Stimulated activated CD8-positive, alpha-beta memory T cell treated with anti-CD3 and anti-CD28 coated beads, Interleukin-4, amount 100 ng/mL, for 48 hours (primary cell): ENCODE measurements at places on chromosomes 6 and 20.

GRCh38 chr20:15565786-15566185, 1007.5 kb downstream of the KIF16B start:
- DNase-seq, result no peak

DNA sequence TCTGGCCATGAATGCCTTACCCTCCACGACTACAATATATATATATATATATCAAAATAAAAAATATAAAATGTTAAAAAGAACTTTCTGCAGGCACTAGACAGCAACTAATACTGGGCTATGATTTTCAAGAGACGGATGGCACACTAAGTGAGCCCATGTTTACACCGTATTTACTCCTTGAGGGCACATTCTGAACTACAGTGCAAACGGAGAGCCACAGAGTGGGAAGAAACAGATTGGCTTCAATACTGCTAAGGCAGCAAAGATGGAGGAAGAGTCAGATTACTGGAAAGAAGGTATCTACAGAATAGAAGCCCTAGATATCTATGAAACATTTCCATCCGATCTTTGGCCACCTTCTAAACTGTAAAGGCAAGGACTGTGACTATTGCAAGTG, 330.3 kb downstream of the HTR1B start:
- no peak for DNase-seq

DNA sequence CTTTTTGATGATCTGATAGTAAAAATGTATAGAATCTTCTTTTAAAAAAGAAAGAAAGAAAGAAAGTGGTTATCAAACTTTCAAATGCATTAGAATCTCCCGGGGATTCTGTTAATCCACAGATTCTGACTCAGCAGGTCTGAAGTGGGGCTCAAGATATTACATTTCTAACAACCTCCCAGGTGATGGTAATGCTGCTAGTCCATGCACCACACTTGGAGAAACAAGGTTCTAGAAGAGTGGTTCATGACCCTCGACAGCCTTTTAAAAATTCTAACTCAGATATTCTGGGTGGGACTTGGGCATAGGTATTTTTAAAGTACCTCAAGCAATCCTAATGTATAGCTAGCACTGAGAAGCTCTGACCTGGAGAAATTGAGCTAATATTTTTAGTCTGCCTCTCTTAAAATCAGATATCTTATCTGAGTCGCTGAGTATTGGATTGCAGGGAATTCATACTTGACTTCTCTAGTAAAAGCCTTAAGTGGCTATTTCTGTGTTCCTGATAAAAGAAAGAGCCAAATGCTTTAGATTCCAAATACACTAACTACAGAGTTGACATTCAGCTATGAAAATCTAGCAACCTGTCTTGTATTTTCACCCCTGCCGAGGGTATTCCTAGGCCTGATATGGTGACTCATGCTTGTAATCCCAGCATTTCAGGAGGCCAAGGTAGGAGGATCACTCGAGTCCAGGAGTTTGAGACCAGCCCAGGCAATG, 252.4 kb downstream of the PHACTR1 start:
- DNase-seq, result no peak

- DNase-seq, result no peak
Measured at GRCh38 chr6:110781522-110782214, 33.6 kb downstream of the CDK19 start.

GRCh38 chr20:1588533-1589460, 31.0 kb downstream of the SIRPB1 start:
- DNase-seq, result no peak
